ENCODE measurements at places on chromosomes 13 and 19.
A peak's percentile ranks its signal among the peaks of the same experiment; 100 is the strongest.

DNA sequence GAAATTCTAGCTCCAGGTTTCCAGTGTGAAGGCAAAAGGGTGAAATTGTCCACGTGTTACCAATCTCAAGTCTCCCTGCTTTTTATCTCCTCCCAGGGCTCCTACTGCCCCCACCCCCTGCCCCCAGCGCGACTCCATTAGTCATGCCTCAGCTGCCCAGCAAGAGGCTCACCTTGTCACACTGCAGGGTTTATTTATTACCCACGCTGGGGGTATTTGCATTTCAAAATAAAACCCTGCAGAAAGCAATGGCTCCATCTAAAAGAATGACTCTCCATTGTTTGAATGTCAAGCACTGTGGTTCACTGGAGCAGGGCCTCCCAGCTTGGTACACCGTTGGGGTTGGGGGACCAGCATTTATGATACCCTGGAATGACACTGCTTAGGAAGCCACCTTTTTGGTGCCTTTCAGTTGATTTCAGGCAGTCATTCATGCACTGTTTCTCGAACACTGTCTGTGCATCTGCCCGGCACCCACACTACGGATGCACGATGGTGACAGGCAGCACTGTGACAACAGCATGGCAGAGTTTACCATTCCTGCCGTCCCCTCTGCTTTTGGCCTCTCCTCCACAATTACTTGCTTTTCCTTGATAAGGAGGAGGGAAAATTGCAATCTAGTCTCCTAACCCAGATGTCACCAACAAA, 9.9 kb upstream of the POP4 start:
- DNase-seq, result no peak

- no peak for DNase-seq
These were observed 2.6 kb downstream of the VAV1 start for GRCh38 chr19:6774821-6775707.

- DNase-seq, result no peak
These were observed 427 bp downstream of the PLPPR3 start for GRCh38 chr19:821231-821824.

DNA sequence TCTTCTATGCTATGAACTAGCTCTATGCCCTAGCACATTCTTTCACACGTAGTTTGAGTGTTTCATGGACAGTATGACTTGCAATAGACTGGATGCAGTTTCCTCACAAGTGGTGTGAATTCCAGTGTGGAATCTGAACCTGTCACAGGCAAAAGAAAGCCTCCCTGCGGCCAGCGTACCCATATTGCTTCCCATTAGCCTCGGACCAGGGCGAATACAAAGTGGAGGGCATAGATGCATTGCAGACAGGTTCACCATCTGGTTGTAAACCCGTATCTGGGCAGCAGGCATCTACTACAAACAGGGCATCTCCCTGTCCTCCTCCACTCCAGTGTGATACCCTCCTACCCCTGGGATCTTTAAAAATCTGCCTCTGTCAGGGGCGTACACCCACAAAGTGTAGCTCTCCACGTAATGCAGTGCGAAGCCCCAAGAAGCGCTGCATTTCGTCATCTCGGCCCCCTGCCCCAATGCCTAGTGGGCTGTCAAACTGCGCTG, 1.4 kb upstream of the CIC start:
- no peak for DNase-seq

DNA sequence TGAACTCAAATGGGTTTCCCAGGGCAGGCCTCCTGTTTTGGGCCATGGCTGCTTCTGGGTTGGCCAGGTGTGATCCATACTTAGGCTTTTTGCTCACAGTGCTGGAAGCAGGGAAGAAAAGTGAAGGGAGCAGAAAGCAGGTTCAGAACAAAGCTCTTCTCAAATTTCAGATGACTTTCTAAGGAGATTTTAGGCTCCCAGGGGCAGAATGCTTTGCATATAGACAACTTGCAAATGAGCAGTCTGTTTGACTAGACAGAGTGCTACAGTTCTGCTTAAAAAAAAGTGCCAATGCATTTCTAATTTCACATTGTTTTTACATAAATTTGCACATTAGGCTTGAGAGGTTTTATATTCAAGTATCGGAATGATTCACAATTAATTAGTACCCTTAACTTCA, 2.6 kb upstream of the SLC10A2 start:
- no peak for DNase-seq

- DNase-seq, result no peak
These were observed 278.7 kb downstream of the PCDH9 start for GRCh38 chr13:66951426-66951825.

DNA sequence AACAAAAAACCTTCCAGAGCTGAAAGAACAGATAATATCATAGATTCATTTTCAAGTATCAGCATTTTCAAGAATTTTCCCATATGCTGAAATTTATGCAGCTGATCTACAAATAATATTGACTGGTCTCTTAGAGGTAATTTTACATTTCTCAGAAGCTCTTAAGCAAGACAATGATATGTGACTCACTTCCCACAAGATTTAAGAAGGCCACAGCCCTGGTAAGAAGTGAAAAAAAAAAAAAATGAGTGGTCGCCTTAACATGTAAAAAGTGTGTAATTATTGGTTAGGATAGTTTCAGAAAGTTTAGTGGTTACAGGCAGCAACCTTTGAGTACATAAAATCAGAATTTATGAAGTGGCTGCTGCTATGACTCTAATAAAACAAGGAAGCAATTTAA, 54.5 kb downstream of the NUFIP1 start:
- no peak for DNase-seq

- DNase-seq, result peak; percentile 82
These were observed 12.9 kb upstream of the ZNF564 start for GRCh38 chr19:12564016-12564664.

DNA sequence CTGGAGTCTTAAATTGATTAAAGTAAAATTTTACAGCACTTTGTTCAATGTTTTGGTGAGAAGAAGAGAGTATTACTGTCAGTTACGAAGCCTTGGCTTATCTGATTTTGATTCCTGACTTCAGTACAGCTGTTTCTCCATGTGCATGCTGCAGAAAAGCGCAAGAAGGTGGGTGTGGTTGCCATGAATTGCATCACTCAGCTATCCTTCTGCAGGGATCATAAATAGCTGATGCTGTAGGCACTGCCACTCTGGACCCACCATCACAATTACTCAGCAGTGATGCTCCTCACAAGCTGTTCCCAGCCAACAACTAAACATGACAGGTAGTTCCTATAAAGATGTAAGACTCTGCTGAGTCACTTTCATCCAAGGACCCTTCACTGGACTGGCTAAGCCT, 321.2 kb downstream of the IRS2 start:
- no peak for DNase-seq

DNA sequence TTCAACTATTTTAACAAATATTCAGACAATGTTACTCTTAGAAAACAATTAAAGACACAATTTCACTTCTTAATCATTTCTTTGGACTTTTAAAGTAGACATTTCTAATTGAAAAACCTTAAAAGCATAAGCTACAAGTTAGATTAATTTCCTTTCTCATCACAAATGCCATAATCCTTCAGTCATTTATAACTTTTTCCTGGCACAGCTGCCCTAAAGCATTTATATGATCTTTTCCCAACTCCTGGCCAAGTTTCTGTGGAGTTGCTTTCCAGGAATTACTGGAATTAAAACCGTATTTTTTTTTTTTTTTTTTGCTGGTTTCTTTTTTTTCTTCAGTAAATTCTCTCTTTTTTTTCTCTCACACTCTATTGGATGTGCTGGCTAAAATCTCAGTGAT, 615.9 kb downstream of the TBC1D4 start:
- DNase-seq, result no peak

GRCh38 chr19:11418094-11418548, 993 bp downstream of the RGL3 start:
- no peak for DNase-seq

DNA sequence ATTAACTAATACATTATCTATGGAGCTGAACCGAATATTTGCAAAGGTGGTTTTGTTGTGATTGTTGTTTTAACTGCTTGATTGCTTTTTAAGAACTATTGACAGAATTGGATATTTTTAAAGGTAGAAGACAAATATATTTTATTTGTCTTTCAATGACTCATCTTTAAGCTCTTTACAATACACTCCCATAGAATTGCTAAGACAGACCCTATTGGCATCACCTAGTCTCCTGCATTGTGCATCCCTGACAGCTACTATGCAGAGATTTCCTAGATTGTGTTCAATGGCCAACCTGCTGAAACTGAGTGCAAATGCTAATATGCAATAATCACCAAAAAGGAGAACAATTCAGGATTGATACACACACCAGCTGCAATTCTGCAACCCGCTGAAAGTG, 19.7 kb upstream of the SCEL start:
- no peak for DNase-seq

- no peak for DNase-seq
These were observed 264.7 kb downstream of the MZT1 start for GRCh38 chr13:72462726-72463125.

DNA sequence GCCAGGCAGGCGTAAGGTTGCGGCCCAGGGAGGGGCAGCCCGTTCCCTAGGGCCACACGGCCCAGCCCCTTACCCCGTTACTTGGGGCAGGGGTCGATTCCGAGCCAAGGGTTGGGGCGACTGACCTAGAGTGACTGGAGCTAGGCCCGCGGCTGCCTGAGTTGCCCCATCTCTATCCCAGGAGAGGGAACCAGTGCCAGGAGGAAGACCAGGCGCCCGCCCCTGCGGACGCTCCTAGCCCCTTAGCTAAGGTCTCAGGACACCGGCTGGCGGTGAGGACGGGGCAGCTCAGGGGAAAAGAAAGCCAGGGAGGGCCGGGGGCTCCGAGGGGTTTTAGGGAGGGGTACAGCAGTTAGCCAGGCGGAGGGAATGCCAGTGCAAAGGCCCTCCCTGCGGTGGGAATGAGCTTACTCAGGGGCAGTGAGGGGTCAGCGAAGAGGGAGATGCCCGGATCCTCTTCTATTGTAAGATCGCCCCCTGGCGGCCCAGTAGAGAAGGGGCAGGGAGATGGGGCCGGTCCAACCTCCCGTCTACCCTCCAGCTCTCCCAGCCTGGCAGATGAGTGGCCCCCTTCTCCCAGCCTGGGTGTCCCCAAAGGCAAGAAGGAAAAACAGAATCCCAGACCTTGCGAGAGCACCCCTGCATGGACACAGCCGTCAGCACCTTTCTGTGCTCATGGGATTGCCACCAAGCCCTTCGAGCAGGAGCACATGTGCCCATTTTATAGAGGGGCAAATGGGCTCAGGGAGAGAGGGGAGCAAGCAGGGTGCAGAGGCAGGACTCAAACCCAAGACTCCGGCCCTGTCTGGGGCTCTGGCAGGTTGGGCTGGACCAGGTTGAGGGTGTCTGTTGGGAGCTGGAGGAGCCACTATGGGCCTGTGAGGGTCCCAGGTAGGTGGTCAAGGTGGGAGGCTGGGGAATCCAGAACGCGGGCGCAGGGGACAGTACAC, 16.3 kb downstream of the CILP2 start:
- peak; percentile 40 for DNase-seq

GRCh38 chr13:102567857-102568256, 28.9 kb upstream of the TPP2 start:
- no peak for DNase-seq

- DNase-seq, result no peak
These were observed 772.5 kb upstream of the SLITRK1 start for GRCh38 chr13:84654654-84655275.

- DNase-seq, result no peak
These were observed 14.9 kb upstream of the FRY start for GRCh38 chr13:32016631-32017030.

DNA sequence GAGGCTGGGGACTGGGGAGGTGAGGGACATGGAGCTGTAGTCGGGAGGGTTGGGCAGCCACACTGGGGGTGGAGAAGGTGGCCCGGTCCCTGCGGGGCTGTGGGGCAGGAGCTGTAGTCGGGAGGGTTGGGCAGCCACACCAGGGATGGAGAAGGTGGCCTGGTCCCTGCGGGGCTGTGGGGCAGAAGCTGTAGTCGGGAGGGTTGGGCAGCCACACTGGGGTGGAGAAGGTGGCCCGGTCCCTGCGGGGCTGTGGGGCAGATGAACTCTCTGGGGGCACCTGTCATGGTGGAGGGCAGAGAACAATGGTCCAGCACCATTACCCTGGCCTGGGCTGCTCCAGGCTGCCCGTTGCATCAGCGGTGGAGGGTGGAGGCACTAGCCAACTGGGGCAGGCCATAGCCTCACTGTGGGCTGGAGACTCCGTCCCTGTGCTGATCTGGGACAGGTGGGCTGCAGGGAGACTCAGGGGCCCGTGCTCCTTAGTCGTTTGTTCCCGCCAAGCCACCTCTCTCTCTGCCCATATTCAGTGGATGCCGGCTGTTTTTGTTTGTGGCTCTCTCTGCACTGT, 51.4 kb downstream of the ATP11A start:
- no peak for DNase-seq

DNA sequence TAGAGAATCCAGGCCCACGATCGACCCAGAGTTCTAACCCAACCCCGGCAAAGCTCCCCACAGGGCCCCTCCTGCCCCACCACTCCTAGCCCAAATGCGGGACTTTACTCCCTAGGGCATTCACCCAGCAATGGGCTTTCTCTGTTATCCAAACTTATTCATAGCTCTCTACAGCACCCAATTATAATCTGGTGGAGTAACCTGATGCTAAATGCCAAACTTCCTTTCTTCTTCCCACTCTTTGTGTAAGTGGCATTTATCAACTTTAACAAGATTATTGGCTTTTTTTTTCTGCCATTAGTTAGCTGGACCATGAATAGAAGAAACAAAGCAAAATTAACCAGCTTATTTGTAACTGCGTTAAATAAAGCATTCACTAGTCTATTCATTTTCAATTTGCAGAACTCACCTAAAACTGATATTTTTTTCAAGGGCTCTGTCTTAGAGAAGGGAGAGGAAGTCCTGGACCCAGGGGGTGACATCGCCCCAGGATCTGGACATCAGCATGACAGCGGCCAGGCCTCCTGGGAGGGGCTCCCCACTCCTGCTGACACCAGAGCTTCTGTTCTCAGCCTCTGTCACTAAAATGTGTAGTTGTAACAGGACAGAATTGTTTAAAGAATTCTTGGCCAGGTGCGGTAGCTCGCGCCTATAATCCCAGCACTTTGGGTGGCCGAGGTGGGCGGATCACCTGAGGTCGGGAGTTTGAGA, 1.5 kb downstream of the FAM124A start:
- no peak for DNase-seq

GRCh38 chr13:95457294-95457693, 95.2 kb upstream of the CLDN10 start:
- no peak for DNase-seq

DNA sequence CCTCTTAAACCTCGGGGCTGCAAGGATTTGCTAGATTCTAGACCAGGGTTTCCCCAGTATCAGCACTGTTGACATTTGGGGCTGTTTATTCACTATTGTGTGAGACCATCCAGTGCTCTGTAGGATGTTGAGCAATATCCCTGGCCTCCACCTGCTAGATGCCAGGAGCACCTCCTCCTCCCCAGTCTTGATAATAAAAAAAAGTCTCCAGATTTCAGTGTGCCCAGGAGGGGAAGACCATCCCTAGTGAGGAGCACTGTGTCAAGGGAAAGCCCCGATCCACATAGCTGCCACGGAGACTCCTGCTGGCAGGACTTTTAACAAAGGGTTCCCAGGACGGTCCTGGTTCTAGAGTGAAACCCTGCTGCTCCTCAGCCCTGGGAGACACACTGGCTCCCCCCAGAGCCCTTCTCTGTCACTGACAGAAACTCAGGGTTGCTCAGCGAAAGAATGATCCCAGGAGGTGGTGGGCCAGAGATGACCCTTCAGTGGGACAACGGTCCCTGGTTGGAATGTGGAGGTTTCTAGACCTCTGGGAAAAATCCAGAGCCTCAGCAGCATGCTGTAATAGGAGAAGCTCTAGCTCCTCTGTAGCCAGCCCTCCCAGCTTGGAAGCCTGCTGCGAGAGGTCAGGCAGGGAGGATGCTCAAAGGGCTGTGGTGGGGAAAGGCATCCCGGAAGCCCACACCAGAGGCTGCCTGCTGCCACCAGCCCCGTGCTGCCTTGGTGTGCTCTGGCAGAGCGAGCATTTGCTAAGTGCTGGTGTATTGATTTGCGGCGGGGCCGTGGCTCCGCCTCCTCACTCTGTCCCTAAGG, 20.3 kb downstream of the LYL1 start:
- no peak for DNase-seq
